ENCODE measurements at places on chromosomes 13 and 19. TPM values are rescaled to one million over a fixed set of nuclear protein-coding genes. Genes with fewer than 3 reads are reported as not detected.

Gene FPR1
- 0.77 TPM for polyA plus RNA-seq

Gene PLVAP
- 21.8 TPM for polyA plus RNA-seq

- no peaks in the 10 kb centered on the region for H3K36me3 ChIP-seq
- no peaks in the 10 kb centered on the region for H3K27me3 ChIP-seq
- no peak for DNase-seq
- peak overlapping the region; percentile 82 for H3K4me3 ChIP-seq
- H3K27ac ChIP-seq: no peak overlapping the region
These were observed 628 bp upstream of the ZNF813 start for GRCh38 chr19:53466726-53467484.

Gene RFPL4A
- not detected for polyA plus RNA-seq

- H3K27ac ChIP-seq: no peak overlapping the region
- no peaks in the 10 kb centered on the region for H3K27me3 ChIP-seq
- DNase-seq: no peak
These were observed 2.7 kb upstream of the CEBPG start for GRCh38 chr19:33370783-33371182.

Measured in aorta (tissue), 5 donors.